Smooth muscle cell of the brain vasculature (primary cell): ENCODE measurements at places on chromosomes 2 and 18.

DNA sequence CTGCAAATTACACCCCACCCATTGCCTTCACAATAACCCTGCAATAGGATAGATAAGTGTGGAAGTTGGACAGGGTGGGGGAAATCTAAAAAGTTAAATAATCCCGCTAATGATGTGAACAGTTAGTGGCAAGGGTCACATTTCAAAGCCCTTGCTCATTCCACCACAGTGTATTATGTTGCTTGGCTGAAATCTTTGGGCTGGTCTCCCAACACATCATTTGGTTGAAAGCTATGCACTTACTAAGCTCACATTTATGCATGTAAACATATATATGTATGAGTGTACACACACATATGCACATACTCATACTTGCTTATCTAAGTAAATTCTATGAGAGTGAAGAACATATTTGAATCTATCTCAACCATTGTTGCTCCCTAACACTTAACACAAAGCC lies 197.8 kb downstream of the RDH14 start:
- no peak for DNase-seq

GRCh38 chr2:20781656-20782265 lies 41.1 kb downstream of the LDAH start:
- DNase-seq = no peak

- DNase-seq = no peak
These were observed 10.7 kb downstream of the PSTPIP2 start for GRCh38 chr18:46061387-46061786.

GRCh38 chr18:51890762-51891161 lies 449.2 kb upstream of the DCC start:
- no peak for DNase-seq

- no peak for DNase-seq
These were observed 899.7 kb upstream of the CDH2 start for GRCh38 chr18:29076645-29077044.

DNA sequence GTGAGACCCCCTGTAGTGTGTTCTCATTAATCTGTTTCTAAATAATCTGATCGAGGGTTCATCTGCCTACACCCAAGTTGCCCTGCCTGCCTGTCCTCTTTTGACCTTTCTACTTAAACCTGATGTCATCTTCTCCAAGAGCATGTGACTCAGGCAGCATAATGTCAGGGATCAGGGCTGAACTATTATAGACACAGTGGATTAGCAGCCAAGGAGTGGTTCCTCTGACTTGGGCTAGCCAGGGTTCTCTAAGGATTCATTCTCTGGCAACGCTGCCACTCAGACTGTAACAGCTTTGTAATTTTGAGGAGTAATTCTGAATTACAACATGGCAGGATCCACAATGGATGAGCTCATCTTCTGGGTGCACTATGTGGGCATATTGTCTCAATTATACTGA lies 124.0 kb downstream of the MDH1 start:
- no peak for DNase-seq

GRCh38 chr18:46028536-46028891 lies 43.5 kb downstream of the PSTPIP2 start:
- DNase-seq = no peak

GRCh38 chr2:70385204-70385603 lies 83.3 kb upstream of the FAM136A start:
- no peak for DNase-seq

DNA sequence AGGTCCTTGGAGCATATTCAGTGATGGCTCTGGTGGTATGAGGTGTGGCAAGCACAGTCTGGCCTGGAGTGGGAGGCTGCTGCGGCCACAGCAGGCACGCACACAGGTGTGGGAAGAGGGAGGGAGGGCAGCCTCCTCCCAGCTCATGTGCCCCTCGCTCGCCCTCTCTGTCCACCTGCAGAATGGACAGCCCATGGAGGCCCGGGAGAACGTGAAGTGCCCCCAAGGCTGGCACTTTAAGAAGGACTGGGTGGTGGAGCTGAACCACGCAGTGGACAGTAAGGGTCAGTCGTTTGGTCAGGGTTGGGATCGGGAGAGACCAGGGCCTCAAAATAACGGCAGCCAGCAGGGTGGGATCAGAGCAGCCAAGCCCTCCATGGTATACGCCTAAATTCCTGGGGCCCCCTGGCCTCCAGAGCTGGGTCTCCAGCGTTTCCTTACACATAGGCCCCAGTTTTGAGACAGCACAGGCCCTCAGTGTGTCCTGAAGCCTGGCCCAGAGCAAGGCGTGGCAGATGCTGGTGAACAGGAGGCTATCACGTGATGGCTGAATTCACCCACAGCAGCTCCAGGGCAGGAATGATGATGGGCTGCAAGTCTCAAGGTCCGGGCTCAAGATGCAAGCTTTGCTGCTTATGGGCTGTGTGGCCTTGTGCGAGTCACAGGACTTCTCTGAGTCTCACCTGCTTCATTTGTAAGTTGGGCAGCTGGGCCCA lies 47.9 kb downstream of the FER1L5 start:
- no peak for DNase-seq

DNA sequence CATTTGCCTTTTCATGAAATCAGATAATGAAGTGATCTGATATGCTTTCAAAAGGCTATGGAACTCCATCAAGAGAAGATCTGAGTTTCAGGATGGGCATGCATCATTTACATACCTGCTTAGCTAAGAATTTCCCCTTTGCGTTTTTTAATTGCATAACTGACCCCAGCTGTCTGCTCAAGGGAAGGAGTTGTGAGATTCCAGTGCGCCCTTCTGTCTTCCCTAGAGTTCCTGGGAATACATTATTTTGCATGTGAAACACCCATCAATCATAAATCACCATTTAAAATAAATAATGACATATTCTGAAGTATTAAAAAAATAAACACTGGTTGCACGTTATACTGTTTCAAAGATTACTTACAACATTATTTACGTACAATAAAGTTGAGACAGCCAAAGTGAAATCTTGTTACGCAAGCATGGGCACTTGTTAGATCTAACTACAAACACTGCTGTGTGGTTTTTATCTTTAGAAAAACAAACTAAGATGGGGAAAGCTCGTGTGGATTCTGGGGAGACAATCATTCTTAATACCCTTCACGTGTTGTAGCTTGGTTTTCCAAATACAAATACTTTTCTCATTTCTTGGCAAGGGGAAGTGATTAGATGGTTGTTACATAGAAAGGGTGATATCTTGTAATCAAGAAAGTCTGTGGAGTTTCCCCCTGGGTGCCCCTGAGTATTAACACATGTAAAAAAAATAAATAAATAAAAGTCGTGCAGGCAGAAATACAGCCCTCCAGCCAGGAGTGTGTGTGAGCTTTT lies 125.7 kb upstream of the LMAN1 start:
- DNase-seq = peak; percentile 24

DNA sequence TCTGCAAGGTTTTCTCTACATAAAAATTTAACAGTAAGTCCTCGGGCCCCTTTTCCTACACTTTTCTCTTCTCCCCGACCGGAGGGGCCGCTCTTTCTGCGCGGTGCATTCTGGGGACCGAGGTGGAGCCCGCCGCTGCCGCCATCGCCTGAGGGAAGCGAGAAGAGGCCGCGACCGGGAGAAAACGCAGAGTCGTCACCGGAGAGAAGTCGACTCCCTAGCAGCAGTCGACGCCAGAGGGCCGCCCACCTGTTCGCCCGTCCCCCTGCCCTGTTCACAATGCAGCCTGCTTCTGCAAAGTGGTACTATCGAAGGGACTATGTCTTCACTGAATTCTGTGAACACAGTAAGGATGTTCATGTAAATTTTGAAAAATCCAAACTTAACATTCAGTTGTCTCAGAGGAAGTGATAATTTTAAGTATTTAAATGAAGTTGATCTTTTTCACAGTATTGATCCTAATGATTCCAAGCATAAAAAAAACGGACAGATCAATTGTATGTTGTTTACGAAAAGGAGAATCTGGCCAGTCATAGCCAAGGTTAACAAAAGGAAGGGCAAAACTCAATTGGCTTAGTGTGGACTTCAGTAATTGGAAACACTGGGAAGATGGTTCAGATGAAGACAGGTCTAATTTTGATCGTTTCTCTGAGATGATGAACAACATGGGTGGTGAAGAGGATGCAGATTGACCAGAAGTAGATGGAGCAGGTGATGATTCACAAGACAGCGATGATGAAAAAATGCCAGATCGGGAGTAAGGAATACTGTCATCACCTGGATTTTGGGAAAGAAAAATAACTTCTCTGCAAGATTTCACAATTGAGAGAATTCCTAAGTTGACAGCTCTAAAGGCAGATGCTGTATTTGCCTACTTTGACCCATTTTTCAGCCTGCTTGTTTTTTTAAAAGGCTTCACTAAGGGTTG lies 55.8 kb downstream of the ASXL2 start:
- no peak for DNase-seq

GRCh38 chr18:3906116-3906750 lies 456.3 kb downstream of the TGIF1 start:
- no peak for DNase-seq

DNA sequence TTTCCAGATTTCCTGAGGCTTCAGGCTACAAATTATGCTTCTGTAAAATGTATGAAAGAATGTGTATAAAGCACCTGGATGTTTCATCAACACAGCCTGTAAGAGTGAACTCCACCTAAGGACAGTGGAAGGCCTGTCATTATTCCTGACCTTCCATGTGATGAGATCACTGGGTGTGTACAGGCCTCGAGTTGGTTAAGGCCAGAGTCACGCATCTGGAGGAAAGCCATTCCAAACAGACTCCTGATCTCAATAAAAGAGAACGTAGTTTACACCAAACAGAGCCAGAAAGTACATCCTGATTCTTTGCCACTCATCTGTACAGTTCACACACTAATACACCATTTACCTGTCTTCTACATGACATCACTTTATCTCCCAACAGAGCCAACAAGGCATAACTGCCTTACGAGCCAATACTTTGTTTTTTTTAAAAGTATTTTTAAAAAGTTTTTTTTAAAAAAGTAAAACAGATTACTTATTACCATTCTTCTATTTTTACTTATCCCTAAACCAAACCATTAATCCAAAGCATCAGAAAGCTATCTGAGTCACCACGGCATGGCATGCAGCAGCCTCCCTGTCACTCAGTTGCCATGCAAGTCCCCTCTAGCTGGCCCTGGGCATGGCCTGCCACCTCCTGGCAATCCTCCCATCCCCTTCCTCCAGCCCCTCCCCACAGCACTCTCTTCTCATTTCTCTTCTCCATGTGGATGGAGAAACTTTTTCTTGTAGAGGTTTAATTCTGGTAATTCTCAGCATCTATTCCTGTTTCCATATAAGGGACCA lies 78.8 kb upstream of the TFCP2L1 start:
- DNase-seq = no peak

DNA sequence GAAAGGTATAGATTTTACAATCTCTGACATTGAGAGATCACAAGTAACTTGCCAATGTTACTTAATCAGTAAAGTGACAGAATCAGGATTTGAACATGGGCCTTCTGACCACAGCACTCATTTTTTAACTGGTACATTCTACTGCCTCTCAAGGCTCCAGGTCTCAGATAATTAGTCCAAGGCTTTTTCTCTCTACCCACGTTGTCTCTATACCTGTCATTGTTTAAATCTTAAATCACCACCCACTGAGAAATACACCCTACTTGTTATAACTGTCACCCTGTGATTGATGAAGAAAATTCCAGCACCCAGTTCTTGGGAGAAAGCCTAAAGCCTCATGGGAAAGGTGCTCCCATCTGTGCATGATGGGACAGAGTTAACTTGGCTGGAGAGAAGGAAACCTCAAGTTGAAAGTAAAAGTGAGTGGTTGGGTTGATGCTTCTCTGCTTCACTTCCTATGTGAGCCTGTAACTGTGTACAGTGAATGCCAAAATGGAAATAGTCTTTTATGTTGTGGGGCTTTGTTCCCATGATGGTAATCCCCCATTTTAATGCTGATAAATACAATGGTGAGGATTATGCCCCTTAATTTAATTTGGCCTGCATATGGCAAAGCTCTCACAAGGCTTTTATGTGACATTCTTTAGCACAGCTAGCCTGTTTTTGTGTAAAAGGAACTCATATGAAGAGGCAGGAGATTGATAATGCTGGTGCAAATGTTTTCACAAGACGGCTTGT lies 190.1 kb upstream of the SP5 start:
- no peak for DNase-seq

DNA sequence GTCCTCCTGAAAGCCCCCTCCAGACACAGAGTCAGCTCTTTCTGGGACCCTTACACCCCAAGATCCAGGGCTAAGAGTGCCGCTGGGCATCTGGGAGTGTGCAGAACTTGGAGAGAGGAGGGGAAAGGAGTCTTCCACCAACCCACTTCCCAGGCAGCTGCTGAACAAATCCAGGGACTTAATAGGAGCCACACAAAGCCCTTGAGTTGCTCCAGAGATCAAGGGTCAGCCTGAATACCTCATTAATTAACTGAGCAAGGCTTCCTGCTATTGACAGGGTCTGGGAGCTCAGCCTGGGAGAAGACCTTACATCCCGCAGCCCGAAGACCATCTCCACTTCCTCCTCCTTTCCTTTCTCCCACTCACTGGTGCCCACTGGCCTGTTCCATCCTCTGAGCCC lies 108.3 kb downstream of the CELF4 start:
- DNase-seq = no peak

DNA sequence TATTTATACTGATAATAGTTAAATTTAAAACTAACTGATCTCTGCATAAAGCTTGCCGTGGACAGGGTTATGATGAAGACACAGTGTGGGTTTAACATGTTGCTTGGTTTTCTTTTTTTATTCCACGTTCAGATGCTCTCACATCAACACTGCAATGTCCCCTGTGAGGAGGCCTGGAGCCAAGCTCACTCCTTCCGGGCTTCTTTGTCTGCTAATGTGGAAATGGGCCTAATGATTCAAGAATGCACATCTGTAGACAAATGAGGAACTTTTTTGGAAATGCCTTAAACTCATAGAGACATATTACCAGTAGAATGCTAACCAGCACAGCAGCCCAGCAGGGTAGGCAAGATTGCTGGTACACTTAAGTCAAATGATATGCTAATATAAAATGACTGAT lies 208.0 kb downstream of the GALR1 start:
- DNase-seq = no peak

- DNase-seq = no peak
These were observed 155.9 kb downstream of the TWIST2 start for GRCh38 chr2:239003624-239004273.

DNA sequence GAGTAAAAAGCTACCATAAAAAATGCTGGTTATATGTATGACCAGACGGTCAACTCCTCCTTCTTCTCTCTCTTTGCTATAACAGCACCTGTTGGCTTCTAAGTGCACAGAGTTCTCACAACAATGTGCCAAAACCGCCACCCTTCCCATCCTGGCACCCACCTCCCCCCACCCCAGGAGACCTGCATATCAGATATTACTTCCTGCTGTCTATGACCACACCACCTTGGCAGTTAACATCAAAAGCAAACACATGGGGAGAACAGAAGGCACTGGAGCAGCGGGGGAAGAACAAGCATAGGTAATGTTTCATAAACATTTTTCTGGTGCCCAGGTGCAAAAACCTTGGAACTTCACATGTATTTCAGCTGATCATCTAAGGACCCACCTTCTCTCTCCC lies 15.5 kb downstream of the SPRED2 start:
- DNase-seq = no peak
